ENCODE measurements at places on chromosomes 11 and 22. TPM values are rescaled to one million over a fixed set of nuclear protein-coding genes. Genes with fewer than 3 reads are reported as not detected.

DNA sequence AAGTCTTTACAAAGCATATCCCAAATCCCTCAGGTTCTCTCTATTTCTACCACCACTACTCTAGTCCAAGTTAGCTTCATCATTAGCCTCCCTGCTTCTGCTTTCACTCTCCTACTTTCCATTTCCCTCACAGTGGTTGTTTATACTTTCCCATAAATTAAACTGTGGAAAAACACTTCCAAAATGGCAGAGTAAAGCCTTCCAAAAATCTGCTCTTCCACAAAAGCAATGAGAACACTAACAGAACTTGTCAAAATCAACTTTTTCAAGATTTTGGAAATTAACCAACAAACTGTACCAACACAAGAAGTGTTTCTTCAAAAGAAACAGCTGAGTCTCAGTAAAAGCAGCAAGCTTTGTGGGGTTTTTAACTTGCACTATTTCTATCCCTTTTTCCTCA lies 71.8 kb downstream of the TTC28 start:
- H3K4me3 ChIP-seq, result no peak overlapping the region
- peak overlapping the region; percentile 57 for H3K27ac ChIP-seq
- no peaks in the 10 kb centered on the region for H3K27me3 ChIP-seq

GRCh38 chr11:8192016-8192895 lies 23.4 kb upstream of the RIC3 start:
- H3K4me3 ChIP-seq, result no peak overlapping the region
- no peak for DNase-seq
- no peaks in the 10 kb centered on the region for H3K36me3 ChIP-seq
- no peaks in the 10 kb centered on the region for H3K27me3 ChIP-seq
- no peaks in the 10 kb centered on the region for H3K4me1 ChIP-seq
- H3K27ac ChIP-seq, result no peak overlapping the region

- no peaks in the 10 kb centered on the region for H3K27me3 ChIP-seq
- DNase-seq, result peak; percentile 80
- no peak overlapping the region for H3K27ac ChIP-seq
- peaks cover 3% of the 10 kb centered on the region for H3K4me1 ChIP-seq
- no peak overlapping the region for H3K4me3 ChIP-seq
Measured at GRCh38 chr11:86869966-86870570, 69.7 kb downstream of the PRSS23 start.

- no peak overlapping the region for H3K27ac ChIP-seq
- no peaks in the 10 kb centered on the region for H3K27me3 ChIP-seq
- no peaks in the 10 kb centered on the region for H3K36me3 ChIP-seq
- no peak for DNase-seq
Measured at GRCh38 chr22:48621085-48621484, 1206.6 kb downstream of the BRD1 start.

Gene DCDC1
- total RNA-seq, result 0.51 TPM

Gene GCAT
- 4.4 TPM for total RNA-seq

All from aorta (tissue), 5 donors.